ENCODE measurements at places on chromosomes 6 and 20.

DNA sequence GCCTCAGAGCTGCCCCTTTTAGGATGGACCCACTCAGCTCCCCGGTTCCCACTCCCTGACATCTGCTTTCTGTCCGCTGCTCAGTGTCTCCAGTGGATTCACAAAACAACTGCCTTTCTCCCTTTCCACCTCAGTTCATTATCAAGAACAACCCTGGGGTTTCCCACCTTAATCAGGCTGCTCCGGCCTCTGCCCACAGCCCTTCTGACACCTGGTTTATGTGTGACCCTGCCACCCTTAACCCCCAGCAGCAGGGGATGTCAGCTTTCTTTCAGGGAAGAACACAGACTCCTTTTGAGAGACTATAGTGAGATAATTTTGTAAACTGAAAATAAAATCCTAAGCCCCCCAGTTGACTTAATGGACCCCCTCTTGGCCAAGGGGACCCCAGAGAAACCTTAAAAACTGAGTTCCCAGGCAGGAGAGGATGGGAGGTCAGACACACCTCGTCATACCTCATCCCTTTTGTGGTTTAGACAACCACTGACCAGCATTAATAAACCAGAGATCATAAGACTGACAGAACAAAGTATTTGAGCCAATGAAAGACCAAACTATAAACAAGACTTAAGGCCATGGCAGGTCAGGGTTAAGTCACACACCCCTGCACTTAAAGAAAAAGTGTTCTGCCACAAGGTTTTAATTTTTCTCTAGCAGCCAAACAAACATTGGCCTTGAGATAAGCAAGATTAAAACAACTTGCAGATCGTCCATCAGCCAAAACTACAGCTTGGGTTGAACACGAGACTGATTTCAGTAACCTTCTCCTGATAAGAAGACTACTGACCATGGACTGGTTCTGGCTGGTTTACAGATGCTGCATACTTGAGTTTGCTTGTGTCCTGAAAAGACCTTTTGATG is 42.4 kb upstream of the DDR1 start:
- no peak for DNase-seq

DNA sequence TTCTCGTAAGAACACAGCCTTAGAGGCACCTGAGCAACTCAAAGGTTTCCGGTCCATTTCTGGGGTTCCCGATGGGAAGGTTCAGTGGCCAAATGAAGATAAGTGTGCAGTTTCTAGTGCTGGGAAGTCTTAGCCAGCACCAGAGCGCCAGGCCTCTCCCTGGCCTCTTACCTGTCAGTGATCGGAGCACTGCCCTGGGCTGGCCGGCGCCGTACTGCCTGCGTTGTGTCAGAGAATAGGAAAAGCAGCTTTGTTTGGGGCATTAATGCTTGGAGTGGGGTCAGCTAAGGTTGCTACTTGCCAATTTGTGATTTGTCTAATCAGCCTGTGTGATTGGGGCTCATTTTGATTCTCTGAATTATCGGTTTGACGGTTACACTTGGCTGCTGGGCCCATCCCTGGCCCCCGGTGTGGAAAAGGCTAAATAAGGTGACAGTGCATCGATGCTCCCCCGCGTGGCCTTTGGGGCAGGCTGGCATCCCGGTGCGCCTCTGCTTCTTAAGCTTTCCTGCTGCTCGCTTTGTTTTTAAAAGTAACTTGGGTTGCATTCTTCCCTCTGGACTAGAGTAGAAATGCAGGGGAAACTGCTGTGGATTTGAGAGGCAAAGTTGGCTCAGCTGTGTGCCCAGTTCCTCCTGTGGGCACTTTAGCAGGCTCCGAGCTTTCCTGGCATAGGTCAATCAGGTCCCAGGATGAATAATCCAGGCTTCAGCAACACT is 51.8 kb downstream of the TCP11 start:
- no peak for DNase-seq

DNA sequence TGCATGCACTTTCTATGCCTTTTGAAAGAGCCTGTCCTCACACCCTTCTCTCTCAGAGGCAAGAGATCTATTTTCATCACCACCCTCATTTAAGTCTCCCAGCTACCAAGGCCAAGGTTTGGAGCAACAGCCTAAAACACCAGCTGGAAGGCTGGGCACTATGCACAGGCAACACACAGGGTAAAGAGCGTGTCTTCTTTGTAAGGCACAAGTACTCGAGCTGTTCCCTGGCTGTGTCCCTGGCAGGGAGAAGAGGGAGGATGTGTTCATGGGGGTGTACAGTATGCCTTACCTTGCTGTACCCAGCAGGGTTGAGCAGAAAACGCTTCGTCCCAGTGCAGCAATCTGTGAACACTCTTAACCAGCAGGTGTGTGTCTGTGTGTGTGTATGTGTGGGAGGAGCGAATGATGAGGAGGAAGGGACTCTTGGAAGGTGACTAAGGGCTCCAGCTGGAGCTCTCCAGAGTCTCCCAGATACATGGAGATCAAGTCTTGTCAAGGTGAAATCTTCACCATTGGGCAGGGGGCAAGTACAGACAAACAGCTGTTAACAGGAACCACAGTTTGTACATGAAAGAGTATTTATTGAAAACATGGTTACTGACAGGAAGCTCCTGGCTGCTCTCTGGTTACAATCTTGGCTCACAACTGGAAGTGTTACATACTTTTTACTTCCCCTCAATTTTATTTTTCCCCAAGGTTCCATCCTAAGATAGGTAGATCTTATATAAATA is 40.8 kb downstream of the ELMO2 start:
- no peak for DNase-seq

DNA sequence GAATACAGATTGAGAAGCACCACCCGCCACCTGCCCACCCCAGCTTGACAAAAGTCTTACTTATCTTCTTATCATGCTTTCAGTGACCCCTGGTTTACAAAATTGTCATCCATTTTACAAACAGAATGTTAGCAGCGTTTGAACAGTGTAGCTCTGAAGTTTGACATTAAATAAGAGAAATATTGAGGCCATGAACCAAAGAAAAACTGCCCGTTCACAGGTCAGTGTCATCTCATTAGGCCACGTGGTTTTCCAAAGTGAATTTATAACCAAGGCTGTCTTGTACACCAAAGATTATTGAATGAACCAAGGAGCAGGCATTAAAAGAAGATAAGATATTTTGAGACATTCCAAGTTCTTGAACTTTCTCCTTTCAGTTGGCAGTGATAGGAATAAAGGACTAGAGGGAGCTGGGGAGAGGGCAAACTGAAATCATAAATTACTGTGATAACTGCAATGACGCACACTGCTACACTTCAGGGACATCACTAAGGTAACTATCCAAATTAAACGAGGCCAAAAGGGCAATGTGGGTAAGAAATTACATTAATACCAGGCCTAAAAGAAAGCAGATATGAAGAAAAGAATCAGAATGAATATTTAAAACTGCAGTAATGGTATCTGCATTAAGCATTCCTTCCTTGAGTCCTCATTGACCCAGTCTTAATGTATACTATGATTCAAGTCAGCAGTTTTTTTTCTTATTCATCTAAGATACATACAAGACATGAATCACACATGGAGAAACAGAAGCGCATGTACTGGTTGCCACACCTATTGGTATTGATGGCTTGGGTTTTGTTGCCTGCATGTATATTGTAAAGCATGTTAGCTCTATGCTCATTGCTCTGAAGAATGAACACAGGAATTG is 159.8 kb upstream of the ARG1 start:
- no peak for DNase-seq

- DNase-seq: no peak
Measured at GRCh38 chr6:14915888-14916832, 329.7 kb upstream of the JARID2 start.

Measured in activated naive CD4-positive, alpha-beta T cell (primary cell).